ENCODE measurements at places on chromosomes 16 and 17.

DNA sequence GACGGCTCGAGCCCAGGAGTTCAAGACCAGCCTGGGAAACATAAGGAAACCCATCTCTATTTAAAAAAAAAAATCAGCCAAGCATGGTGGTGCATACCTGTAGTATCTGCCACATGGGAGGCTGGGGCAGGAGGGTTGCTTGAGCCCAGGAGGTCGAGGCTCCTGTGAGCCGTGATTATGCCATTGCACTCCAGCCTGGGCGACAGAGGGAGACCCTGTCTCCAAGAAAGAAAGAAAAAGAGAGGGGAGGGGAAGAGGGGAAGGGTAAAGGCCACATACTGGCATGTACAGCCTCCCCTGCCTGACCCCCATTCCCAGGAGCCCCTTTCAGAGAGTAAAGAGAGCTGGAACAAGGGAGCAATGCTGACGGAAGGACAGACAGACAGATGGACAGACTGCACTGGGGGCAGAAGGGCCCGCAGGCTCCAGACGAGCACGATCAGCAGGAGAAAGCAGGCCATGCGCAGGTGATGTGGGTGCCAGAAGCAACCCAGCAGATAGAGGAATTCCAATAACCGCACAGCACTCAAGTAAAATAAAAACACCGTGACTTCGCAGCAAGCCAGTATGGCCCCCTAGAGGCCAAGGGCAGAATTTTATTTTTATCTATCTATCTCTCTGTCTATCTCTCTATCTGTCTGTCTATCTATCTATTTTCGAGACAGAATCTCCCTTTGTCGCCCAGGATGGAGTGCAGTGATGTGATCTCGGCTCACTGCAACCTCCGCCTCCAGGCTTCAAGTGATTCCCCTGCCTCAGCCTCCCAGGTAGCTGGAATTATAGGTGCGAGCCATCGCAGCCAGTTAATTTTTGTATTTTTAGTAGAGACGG is 27.1 kb upstream of the SNN start:
- DNase-seq = no peak

GRCh38 chr17:6981426-6981825 is 14.4 kb upstream of the ALOX12 start:
- no peak for DNase-seq

- no peak for DNase-seq
Measured at GRCh38 chr16:48499923-48500381, 110.0 kb downstream of the N4BP1 start.

DNA sequence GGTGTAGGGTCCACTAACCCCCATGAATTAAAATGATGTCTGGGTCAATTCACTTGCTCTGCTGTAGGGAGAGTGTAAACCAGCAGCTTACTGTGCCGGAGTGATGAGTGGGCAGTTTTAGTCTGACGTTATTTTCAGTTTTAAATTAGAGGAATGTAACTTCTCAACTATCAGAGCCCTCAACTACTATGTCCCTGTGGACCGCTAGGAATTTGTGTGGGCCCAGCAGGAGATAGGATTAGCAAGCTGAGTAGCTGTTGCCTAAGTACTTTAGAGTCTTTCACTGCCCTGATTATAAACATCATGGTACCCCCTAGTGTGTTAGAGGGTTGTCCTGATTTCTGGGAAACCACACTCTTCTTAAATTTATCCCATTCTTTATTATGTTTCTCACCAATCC is 11.4 kb downstream of the MARVELD3 start:
- no peak for DNase-seq

DNA sequence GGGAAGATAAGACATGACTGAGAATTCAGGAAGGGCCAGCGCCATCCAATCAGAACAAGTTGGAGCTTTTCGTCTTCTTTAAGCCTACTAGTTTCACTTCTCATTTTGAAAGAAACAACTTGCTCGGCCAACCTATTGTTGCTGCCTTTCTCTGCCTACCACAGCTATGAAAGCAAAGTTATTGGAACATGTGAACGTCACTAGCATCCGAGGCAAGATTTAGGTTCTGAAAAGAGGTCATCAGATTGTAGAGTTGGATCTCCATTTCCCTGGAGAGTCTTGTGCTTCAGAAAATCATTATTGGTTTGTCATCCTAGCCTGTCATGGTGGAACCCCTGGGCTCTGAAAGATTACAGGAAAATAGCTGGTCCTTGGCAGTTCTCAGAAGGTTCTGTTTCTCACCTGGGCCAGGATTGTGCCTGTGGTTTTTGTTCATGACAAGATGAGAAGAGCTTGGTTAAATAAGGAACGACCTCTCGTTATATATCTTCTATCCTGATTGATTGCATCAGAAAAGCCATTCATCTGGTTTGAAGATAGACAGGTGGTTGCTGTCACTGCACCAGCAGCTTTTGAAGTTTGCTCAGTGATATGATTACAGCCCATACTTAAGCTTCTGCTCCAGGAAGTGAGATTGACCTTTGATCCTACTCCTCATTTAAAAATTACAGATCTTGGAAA is 25.3 kb downstream of the CDH13 start:
- no peak for DNase-seq

DNA sequence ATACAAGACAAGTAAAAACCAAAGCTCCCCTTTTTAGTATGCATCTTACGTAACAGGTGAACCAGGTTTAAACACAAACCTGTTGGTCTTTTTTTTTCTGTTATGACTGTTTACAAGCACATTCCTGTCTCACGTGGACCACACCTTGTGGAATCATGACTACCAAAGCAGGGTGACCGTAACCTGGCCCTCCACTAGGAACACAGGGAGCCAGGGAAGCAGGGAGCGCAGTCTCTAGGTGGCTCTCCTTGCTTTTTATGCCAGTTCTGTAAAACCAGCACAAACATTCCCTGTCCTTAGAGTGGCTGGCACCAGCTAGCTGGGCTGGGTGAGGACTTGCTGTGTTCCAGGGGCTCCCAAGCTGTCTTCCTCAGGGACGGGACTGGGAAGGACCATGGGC is 44.1 kb downstream of the DDX19A start:
- DNase-seq = no peak

GRCh38 chr17:37833237-37833859 is 88.5 kb upstream of the HNF1B start:
- no peak for DNase-seq

- DNase-seq = no peak
Measured at GRCh38 chr17:82687375-82687861, 11.1 kb downstream of the RAB40B start.

DNA sequence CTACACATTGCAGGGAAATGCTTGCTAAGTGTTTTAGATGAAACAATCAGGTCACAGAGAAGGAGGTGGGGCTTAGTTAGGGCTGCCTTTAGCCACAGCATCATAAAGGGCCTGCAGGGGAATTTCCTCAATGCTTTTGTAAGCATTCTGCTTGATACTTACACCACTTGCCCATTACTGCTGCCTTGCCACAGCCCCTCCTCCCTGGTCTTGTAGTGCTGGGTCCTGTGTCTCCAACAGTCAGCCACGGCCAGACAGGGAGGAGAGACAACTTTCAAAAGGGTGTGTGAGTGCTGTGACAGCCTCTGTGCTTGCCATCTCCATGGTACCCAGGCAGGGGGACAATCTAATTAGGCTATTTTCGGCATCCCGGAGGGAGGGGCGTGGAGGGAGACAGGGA is 111.2 kb downstream of the SHISA9 start:
- DNase-seq = no peak

DNA sequence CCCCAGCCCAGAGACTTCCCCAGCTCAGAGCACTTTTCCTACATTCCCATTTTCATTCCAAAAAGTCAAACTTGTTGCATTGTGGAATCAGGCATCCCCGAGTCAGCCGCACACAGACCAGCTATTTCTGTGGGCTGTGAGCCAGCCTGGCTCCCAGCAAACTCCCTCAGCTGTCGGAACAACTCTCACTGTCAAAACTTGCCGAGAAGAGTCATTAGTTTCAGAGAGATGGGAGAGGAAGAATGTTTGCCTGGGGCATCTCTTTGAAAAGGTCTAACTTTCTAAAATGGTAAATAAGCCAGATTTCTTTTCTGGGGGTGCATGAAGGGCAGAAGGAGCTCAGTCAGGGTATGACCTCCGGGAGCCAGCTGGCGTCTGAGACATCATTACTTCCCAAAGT is 280.0 kb downstream of the TMEM114 start:
- no peak for DNase-seq
